Renal cortex interstitium (tissue), 15 donors: ENCODE measurements at places on chromosomes 12 and 14. TPM values are rescaled to one million over a fixed set of nuclear protein-coding genes. Genes with fewer than 3 reads are reported as not detected.

- DNase-seq: no peak
Observed at GRCh38 chr12:70982991-70983390, 62.5 kb upstream of the PTPRR start.

DNA sequence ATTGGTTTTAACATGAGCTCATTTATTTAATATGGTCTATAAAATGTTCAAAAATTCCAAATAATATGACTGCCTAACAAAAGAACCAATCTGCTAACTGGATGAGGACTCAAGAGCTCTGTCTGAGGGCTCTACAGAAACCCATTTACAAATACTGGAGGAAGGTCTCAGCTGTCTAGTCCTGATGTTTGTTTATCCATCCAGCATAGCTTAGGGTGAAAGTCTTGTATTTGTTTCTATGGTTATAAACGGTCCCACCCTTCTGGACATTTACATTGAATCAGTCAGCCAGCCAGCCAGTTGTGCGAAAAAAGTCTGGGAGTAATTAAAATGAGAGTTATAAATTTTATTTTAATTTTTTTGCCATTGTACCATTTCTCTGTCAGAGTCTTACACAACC lies 220.7 kb downstream of the BMP4 start:
- no peak for DNase-seq

- no peak for DNase-seq
Observed at GRCh38 chr12:50799908-50800307, 36.0 kb downstream of the ATF1 start.

DNA sequence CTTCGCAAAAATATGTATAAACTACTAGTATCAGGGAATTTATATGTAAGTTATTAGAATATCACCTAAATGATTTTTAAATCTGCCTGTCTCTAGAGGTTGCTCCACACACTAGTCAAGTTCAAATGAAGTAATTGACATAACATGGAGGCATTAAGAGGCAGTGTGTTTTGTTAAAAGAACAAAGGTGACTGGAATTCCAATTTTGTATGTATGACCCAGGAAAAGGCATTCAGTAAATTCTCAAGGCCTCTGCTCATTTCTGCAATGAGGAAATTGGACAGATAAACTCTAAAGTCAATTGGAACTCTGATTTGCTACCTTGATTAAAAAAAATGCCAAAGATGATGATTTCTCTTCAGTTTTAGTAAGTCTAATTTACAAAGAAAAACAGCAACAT lies 117.1 kb downstream of the NAV3 start:
- no peak for DNase-seq

- DNase-seq: peak; percentile 25
Observed at GRCh38 chr14:47278233-47278842, 397.1 kb downstream of the MDGA2 start.

- no peak for DNase-seq
Observed at GRCh38 chr12:131494741-131495524, 216.0 kb upstream of the SFSWAP start.

- no peak for DNase-seq
Observed at GRCh38 chr12:124504273-124505000, 63.0 kb downstream of the NCOR2 start.

GRCh38 chr14:68527329-68527851 lies 265.5 kb downstream of the ZFP36L1 start:
- DNase-seq: no peak

DNA sequence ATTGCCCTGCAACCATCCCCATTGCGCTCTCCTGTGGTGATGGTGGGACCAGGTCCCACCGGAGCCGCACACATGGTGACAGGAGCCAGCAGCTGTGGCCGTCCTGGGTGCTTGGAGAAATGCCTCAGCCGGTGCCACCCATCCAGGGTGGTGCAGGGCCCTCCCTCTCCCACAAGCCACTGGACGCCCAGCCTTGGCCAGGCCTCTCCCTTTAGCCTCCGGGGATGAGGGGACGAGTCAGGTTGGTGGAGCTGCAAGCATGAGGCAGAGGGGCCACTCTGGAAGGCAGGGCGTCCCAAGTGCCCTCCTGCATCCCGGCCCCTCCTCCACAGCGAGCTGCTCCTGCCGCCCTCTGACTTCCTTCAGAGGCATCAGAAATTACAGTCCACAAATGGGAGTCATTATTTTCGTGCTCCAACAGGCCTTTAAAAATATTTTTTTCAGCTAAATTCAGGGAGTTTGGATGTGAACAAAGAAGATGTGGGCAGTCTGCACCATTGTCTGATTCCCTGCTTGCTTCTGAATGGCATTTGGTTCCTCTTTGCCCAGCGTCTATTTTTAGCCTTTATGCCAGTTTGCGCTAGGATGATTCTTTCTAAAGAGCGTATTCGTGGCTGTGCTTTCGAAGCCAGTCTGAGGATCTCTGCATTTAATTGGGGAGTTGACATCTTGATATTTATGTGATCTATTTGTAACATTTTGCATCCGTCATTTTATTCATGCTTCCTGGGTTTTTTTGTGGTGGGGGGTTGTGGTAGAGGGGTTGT lies 189.4 kb downstream of the ADGRD1 start:
- DNase-seq: no peak

DNA sequence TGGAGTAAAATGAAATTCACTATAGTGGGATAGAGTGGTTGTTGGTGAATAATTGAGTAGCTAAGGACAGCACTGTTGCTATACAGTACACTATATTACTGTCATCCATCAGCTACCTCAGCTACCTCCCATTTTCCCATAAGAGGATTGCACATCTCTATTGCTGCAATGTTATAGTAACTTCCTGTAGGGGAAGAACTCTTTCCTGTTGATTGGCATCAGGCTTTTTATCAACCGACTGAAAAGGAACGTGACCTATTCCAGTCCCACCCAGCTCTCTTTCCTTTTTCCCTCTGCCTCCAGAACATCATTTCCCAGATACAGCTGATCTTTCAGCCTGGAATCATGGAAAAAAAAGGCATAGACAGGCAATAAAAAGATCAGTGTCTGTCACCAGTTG lies 117.4 kb downstream of the ADAMTS20 start:
- DNase-seq: no peak

DNA sequence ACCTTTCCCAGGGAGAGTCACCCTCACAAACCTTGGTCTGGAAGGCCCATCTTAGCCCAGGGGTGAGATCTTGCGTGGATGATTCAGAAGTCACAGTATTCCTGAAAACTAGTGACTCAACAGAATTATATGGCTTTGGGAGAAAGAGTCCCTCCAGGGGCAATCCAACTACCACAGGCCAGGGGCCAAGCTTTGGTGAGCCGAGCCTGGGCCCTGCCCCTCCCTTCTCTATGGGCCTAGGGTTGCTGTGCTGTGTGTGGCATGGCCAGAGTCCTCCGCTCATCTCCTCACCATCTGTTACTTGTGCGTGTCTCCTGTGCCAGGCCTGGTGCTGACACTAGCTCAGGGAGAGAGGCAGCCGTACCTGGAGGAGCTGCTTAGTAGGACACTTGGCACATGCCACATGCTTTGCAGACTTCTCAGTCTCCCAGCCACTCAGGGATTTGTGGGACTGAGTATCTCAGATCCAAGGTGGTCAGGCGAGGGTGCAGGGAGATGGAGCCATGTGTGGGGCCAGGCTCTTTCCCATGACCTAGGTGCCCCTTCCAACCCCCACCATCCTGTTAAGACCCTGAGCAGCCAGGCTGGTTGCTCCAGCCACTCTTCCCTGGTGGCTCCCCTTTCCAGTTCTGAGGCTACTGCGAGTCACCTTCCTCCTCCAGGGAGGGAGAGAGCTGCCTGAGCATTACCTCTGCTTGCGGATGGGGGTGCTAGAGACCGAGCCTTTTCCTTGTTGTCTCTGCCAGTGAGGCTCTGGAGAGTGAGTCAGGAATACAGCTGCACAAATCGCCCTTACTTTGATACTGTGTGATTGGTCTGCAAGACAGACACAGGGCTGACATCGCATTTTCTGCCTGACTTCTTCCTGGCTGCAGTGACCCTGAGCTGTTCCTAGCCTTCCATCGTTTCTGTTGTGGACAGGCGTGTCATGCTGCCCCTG lies 94.1 kb downstream of the SLC25A47 start:
- no peak for DNase-seq

DNA sequence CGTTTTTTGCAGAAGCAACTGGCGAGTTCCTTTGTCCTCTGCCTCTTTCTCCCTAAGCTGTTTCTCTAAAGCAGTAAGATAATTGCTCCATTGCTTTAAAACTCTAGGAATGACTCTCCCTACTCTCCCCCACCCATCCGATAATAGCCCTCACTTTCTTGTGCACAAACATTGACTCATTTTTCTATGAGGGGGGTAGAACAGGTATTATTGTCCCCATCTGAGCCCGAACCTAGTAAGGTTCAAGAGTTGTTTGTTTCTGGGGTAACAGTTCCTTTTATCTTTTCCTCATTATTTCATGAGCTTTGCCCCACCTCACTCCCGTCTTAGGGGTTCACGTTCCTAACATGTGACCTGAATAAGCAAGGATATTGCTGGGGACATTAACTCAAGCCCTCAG lies 190.6 kb downstream of the EMP1 start:
- no peak for DNase-seq

DNA sequence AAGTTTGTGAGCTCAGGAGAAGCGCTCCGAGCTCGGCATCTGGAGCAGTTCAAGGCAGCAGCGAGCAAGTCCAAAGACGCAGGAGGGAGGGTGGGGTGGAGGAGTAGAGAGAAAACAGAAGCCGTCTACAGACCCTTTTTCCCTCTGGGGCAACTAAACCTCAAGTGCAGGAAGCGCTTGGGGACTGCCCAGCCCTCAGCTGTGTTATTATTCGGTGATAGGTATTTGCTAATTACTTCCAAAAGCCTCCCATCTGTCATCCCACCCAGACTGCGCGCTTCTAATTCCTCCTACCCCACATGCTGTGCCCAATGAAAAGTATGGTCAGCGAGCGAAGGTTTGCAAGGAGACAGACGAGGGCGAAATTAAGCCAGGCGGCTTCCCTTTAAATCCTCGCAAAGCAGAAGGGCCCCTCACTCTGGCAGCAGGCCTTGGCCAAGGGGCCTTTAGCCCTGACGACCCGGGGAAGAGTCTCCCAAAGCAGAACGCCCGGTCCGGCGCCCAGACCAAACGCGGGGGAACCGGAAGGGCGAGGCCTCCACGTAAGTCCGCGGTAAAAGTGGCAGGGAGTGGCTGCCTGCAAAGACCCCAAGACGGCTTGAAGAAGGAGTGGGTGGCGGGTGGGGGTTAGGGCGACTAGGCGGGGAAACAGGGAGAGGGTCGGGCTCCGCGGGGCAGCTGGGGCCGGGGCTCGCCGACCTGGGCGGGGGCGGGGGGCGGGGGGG lies 507 bp upstream of the CD9 start:
- no peak for DNase-seq

- DNase-seq: no peak
Observed at GRCh38 chr12:52378091-52378490, 7.4 kb downstream of the KRT84 start.

GRCh38 chr12:88544991-88545980 lies 35.0 kb downstream of the KITLG start:
- no peak for DNase-seq

- DNase-seq: peak; percentile 56
Observed at GRCh38 chr12:54229624-54230212, 40.9 kb upstream of the SMUG1 start.

DNA sequence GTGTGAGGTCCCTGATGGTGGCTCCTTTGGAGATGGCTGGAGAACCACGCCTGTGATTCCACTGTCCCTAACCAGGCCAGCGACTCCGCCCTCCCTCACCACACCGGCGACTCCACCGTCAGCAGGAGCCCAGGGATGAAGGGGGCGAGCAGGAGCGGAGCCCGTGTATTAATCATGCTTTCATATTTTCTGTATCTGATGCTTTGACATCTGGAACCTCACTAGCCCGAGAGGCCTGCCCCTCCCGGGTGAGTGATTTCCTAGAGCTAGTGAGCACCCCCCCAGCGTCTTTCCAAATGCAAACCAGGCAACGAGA lies 69.9 kb downstream of the NOC4L start:
- no peak for DNase-seq

- DNase-seq: no peak
Observed at GRCh38 chr14:35257809-35258208, 34.4 kb upstream of the PSMA6 start.

- no peak for DNase-seq
Observed at GRCh38 chr14:94305620-94306019, 12.6 kb upstream of the SERPINA10 start.

DNA sequence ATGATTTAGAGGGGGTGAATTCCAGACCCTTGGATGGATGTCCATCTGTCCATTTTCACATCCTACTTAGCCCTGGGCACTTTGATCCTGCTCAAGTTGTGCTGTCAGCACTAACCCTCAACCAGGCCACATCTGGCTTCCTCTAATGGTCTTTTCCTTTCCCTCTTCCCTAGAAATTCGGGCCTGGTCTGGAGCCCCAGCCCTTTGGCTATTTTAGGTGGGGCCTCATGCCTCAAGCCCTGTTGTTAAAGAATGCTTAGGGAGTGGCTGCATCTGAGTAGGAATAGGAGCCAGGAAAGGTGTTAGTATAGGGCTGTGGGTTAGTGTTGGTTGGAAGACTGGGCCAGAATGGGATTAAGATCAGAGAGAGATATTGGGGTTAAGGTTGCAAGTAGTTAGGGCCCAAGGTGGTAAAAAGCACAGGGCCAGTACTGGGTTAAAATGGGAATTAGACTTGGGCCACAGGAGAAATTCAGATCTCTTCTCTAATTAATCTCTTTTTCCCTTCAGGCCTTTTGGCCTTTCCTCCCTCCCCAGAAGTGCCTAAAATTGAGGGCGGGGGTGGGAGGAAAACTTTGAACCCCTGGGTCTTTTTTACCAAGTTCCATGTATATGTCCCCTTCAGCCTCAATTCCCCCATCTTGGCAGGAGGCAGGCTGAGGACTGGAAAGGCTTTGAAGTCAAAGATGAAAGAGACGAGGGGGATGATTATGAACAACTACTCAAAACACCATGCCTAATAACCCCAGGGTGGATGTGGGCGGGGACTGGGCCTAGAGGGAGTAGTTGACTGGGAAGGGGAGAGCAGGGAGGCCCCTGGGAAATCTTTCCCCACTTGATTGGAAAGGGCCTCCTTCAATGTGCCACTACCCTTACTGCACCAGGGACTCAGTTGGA lies 4.0 kb upstream of the ZNF385A start:
- no peak for DNase-seq

DNA sequence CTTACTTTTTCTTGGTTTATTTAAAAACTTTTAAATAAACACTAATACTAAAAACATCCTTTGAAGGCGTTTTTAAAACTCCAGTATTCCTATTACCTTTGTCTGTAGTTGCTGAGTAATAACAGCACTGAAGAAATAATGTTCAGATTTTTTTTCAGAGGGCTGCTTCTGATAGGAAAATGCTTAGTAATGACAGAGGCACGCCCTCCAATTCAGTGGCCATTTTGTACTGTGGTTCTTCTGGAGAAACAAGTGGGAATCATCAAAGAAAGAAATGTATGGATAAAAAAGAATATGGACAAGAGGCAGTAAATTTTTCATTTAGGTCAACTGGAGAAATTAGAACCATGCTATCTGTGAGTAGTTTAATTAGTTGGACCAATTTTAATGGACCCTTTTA lies 13.6 kb downstream of the VEZT start:
- no peak for DNase-seq

The C3AR1 gene
- 3.0 TPM for polyA plus RNA-seq

The LRTM2 gene
- 0.33 TPM for polyA plus RNA-seq

The BRAP gene
- 19.0 TPM for polyA plus RNA-seq

The TAS2R13 gene
- not detected for polyA plus RNA-seq

The HSP90B1 gene
- polyA plus RNA-seq: 1,000 TPM

The HOXC10 gene
- polyA plus RNA-seq: 65.1 TPM

The MYO1H gene
- polyA plus RNA-seq: 2.5 TPM

The STXBP6 gene
- polyA plus RNA-seq: 9.9 TPM

The DLK1 gene
- polyA plus RNA-seq: 9.8 TPM

The CD163 gene
- 10.5 TPM for polyA plus RNA-seq
